NCI-H1092 (cell line): ENCODE measurements at places on chromosomes 12 and 14.

GRCh38 chr14:92607702-92608429, 94.3 kb downstream of the RIN3 start:
- DNase-seq: no peak

DNA sequence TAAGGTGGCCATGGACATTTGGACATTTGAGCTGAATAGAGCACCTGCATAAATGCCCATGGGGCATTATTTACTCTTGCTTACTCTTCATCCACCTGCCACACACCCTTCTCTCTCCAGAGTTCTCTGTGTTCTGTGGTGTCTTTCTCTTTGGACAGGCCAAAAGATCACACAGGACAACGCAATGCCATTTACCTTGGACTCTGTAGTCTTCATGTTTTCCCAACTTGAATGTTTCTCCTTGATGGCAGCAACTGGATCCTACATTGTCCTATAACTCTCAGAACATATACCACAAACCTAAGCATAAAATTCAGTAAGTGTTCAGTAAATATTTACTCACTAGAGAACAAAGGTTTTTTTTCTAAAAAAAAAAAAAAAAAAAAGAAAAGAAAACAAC, 41.7 kb upstream of the PTHLH start:
- no peak for DNase-seq

DNA sequence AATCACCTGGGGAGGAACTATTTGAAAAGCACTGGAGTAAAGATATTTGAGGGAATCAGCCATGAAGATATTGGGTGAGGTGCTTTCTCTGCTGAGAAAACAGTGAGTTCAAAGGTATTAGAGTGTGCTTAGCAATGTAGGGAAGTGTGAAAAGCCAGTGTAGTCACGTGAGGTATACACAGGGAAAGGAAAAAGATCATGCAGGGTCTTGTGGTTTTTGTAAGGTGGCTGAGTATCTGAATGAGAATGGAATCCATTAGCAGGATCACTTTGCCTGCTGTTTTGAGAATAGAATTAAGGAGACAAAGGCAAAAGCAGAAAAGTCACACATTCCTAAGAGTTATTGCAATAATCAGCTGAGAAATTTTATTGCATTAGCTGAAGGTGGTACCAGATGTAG, 193.0 kb downstream of the PIK3C2G start:
- DNase-seq: no peak

- no peak for DNase-seq
Measured at GRCh38 chr14:24051176-24051788, 527 bp upstream of the CARMIL3 start.

DNA sequence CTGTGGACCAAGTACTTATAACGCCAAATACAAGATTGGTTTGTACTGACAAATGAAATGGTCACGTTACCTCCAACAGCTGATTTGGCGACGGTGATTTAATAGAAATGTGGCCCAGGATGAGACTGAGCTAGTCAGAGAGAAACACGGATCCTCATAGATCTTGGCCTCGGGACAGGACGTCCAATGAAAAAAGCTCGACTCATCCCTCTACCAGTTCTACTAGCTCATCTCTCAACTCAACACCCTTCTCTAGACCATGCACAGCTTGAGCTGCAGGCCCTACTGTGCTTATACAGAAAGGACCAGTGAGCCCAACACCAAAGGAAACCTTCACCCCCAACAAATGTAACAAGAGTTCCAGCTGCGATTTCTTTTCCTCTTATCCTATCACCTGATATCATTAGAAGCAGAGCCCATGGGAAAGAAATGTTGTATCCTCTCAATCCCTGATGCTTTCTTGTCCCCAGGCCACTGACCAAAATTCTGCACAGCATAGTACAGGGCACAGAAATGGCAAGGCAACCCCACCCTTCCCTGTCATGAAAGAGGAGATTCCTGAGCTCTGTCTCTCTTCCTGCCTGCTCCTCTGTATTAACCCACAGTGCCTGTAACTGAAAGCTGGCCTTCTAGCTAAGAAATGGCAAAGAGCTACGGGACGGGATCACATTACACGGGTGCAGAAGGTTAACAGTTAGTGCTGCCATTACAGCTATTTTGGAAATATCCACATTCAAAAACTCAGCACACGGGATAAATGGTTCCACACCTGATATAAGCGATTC, 39.2 kb downstream of the DICER1 start:
- DNase-seq: no peak

DNA sequence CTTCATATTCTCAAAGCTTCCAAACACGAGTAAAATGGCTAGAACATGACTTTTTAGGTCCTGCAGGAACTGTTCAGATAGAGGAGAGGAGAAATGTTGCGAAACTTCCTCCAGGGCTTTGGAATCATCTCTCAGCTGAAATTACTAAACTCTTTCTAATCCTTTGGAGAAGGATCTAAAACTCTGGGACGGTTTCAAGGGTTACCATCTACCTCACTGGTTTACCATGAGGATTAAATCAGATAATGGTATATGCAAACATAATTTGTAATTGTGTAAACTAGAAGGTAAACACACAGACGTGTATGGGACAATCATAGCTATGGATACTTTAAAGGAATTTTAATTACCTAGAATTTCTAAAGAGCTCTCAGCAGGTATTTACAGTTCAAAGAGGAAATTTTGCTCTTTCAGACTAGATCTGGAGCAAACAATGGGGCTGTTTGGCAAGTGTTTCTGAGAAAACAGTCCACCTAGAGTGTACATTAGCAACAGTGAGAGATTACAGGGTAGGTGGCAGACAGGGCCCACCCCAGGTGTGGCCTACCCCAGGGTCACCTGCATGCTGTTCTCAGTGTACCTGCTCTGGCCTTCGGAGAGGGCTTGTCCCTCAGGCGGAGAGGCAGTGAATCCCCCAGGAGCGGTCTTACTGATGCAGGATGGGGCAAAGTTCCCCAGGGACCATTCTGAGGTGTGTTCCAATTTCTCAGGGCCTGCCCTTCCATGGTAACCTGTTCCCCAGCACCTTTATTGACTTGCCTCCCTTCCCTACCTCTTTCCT, 124.7 kb upstream of the MAX start:
- DNase-seq: no peak

DNA sequence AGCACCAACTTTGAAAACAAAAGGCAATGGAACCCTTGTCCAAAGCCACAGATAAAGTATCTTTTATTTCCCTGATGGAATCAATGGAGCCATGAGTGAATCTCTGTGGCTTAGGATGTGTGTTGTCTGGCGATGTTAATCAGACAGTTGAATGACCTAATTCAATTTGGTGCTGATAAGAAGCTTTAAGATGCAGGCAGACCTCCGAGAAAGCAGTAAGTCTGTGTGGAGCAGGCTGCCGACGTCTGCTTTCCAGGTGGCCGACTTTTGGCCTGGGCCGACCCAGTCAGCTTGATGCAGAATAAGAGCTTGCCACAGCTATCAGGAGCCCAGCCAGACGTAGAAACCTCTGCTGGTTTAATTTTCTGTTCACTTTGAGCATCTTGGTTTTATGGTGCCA, 21.1 kb upstream of the TMEM132C start:
- DNase-seq: no peak

DNA sequence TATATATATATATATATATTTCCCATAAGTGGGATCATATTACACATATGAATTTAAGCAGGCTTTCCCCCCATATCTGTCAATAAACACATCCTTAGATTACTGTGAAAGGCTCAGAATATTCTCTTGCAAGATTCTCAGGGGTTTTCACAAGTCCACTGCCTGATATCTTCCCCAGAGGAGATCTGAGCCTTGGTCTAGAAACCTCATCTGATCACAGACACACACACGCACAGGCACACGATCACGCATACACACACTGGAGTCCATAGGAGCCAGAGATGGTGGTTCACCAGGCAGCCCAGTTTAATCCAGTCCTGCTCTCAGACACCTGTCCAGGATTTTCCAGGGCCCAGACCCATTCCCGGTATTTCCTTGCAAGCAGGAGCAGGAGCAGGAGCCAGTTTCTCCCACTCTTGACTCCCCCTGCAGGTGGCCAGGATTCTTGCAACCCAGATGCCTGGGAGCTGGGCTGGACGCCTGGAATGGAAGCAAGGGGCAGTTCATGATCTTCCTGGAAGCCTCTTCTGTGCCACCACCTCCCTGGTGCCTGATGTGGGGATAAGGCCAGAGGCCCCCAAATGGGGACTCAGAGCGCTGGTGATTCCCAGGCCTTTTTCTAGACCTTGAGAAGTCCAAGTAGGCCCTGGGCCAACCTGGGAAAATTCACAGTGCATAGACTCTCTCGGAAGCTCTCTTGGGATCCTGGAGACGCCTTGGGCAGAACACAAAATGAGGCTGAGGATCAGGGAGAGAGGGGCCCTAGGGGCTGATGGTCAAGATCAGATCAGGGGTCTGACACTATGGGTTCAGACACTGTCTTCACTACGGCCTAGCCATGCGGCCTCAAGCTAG, 16.5 kb upstream of the KRT78 start:
- peak; percentile 21 for DNase-seq

DNA sequence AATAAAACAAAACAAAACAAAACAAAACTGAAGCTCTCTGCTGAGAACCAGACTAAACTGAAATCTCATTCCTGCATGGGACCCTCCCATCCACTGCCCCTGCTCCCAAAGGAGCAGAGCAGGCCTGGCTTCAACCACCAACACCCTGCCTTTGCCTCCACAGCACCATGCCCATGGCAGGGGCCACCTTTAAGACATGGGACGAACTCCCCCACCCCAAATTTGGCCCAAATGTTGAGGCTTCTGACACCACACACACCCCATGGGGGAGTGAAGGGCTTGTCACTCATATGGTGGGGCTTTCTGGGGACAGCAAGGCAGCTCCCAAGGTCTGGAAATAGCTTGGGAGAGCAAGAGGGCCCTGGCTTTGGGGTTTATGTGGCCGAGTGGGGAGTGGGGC, 177.2 kb downstream of the KIF26A start:
- DNase-seq: no peak

DNA sequence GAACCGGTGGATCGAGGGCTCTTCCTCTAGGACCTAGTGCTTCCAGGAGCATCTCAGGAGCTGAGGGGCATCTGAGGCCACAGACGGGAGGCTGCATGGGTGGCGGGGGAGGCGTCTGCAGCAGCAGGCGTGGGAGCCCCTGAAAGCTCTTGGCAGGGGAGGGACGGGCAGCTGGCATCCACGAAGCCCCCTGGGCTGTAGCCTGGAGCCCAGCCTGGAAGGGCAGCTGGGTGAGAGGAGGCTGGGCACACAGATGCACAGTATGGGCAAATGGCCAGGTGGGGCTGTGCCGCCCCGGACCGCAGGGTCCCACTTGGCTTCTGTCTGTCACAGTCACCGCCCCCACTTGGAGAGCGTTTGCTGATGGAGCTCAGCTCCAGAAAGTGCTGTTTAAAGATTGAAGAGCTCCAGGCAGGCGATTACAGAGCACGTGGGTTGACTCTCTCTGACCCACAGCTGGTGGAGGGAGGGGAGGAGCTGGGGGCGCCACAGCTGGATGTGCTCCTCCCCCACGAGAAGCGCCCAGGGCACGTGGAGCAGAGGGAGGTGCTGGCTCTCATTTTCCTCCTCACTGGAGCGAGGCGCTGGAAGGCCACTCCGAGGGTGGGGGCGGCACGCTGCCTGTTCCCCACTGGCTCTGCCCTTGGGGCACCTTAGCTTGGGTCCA, 155.0 kb upstream of the C14orf180 start:
- peak; percentile 96 for DNase-seq

DNA sequence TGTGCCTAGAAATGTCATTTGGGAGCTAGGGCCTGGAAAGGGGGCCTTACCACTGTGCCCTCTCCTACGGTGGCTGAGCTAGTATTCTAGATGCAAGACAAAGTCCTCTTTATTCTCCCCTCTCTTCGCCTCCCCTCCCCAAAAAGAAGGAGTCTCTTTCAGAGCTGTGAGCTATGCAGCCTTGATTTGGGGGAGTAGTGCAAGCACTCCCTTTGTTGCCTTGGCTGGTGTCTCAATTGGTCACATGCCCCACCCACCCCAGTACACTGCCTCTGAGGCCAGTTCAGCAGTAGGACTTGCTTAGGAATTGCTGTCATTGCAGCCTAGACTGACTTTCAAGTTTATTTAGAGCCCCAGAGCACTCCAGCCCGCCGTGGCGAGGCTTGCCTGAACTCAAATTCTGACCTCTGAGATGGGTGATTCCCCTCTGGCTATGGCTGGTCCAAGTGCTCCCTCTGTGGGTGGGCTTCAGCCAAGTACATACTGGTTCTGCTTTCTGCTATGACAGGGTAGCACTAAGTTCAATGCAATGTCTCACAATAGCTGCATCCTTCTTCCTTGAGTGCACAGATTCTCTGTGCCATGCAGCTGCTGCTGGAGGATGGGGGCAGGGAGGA, 37.0 kb upstream of the FBXO33 start:
- DNase-seq: no peak

DNA sequence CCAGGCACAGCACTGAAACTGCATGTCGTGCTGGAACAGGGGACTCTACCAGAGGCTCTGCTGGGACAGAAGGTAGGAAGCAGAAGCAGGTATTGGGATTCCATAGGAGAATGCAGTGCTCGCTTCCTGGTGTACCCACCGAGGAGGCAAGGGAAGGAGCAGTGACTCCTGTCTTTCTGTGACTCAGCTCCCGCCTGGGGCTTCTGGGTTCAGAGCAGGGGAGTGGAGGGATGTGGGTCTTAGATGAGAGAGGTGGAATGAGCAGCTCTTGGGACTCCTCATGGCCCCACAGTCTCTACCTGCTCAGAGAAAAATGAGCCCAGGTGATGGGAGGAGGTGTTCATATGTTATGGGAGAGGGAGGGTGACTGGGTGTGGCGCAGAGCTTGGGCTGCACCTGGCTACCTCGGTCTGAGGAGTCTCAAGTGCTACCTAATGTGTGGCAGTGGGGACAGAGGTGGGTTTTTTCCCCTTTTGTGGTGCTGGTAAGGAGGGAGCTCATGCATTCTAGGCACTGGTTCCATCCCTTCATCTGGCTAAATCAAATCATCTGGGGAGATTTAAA, 26.3 kb downstream of the WNT5B start:
- no peak for DNase-seq

- DNase-seq: no peak
Measured at GRCh38 chr12:79766705-79767464, 76.1 kb upstream of the PAWR start.

GRCh38 chr14:89331398-89331797, 85.6 kb downstream of the FOXN3 start:
- DNase-seq: no peak

GRCh38 chr12:107912421-107913004, 138.0 kb downstream of the ASCL4 start:
- DNase-seq: no peak

- no peak for DNase-seq
Measured at GRCh38 chr14:71137536-71138447, 230.5 kb downstream of the PCNX1 start.

DNA sequence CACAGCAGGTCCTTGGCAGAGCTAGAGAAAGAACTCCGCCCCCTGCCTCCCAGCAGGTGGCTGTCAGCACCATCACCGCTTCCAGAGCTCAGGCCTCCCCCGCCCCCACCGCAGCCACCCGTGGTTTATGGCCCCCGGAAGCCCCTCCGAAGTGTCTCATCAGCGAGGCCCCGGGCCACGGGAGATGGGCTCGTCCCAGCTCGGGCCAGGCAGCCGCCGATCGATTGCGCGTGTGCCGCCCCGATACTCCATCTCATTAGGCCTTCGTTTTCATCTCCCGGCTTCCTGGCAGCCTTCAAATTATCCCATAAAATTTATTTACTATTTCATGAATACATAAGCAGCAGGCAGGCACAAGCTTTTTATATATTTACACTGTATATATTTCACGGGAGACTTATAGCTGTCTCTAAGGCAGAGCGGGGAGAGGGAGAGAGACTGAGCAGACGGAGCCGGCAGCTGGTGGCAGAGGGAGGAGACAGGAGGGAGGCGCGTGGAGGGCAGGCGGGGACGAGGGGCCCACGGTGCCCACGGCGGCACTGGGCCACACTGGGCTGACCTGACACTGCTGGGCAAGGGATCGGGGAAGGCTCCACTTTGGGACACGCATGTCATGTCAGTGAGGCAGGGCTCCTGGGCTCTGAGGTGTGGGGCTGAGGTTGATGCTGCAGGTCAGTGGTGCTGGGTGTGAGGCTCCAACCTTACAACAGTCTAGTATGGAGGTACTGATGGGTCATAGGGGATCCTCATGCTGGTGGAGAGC, 241.2 kb downstream of the RBM19 start:
- peak; percentile 18 for DNase-seq
